ENCODE measurements at places on chromosomes 2 and 18. TPM values are rescaled to one million over a fixed set of nuclear protein-coding genes. Genes with fewer than 3 reads are reported as not detected.

The ZNF513 gene
- total RNA-seq = 11.5 TPM

The SH3RF3 gene
- 11.3 TPM for total RNA-seq

DNA sequence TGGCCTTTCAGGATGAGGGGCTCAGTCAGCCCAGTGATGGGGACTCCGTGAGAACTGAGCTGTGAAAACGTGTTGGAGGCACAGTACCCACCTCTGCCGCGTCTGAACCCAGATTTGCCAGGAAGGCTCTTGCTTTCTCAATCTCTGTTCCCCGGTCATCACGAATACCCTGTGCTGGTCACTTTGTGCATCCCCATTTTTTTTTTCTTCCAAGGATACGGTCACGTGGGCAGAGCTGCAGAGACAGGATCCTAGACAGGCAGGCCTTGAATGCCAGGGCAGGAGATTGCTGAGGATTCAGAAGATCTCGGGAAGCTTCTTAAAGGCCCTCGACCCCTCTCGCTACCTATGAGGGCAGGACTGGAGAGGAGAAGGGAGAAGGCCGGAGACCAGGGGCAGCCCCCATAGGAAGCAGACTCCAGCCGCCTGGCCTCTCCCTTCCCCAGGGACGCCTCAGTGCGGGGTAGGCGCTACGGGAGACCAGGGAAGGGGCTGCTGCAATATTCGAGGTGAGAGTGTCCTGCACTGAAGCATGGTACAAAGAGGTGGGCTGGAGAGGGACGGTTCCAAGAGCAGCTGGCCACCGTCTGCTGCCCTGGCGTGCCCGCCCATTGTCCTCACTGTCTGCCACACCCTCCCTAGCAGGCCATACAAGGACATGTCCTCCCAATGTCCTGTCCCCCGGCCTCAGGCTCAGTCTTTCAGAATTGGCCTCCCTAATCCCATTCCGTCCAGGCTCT, 29.0 kb upstream of the TAF1B start:
- no peak for DNase-seq

The DSG2 gene
- 155 TPM for total RNA-seq

The CDH2 gene
- 196 TPM for total RNA-seq

All from kidney epithelial cell (primary cell).